ENCODE measurements at places on chromosomes 1 and 21. TPM values are rescaled to one million over a fixed set of nuclear protein-coding genes. Genes with fewer than 3 reads are reported as not detected.
A peak's percentile ranks its signal among the peaks of the same experiment; 100 is the strongest.

DNA sequence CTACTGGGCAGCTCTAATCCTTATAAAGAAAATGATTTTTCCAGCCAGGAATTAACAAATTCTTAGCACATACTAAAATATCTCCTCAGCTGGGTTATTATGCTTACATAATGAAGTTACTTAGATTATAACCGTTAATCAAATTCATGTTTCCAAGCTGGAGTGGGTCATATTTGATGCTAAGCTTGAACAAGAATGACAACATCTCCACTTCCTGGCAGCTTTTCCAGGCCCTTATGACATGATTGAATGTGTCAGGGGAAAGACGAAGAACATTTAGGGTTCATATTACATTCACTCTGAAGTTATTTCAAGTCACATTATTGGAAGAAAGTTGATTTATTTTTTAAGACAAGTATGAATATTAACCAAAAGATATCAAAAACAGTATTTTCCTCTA, 333.7 kb downstream of the PCP4 start:
- no peak overlapping the region for H3K27ac ChIP-seq
- DNase-seq = no peak
- no peaks in the 10 kb centered on the region for H3K27me3 ChIP-seq
- no peaks in the 10 kb centered on the region for H3K4me1 ChIP-seq
- no peak overlapping the region for H3K4me3 ChIP-seq

The F5 gene
- total RNA-seq = not detected

- no peak for DNase-seq
- no peak overlapping the region for H3K4me3 ChIP-seq
- H3K27me3 ChIP-seq = no peaks in the 10 kb centered on the region
- H3K4me1 ChIP-seq = peaks cover 7% of the 10 kb centered on the region
Measured at GRCh38 chr1:164794356-164794755, 235.4 kb downstream of the PBX1 start.

The TUFT1 gene
- total RNA-seq = 7.1 TPM

DNA sequence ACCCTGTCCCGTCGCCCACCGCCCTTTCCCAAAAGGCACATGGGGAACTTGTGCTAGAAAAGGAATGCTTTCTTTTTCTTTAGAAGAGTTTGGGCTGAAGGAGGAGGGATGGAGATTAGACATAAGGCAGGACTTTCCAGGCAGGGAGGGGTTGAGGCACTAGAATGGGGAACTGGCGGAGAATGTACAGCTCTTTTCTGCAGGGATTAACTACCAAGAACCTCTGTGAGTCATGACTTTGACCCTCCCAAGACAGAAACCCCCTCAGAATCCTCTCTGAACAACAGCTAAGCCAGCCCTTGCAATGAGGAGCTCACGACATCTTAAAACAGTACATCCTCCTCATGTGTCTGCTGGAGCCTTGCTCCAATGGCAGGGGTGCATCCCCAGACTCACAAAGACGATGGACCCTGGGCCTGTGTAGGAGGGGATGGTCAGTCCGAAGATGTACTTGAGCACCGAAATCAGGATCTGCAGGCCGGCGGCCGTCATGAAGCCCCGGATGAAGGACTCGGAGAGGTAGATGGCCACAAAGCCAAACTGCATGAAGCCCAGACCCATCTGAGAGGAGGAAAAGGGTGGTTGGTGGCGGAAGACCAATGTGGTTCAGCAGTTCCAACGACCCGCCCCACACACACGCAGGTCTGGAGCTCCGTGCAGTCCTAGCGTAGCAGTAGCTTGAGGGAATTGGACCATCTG, 13.6 kb downstream of the SLC26A9 start:
- H3K27ac ChIP-seq = no peak overlapping the region
- H3K4me3 ChIP-seq = no peak overlapping the region
- peaks cover 9% of the 10 kb centered on the region for H3K27me3 ChIP-seq
- H3K36me3 ChIP-seq = no peaks in the 10 kb centered on the region
- no peak for DNase-seq

GRCh38 chr1:92333668-92334067, 34.8 kb downstream of the RPAP2 start:
- DNase-seq = no peak
- H3K27ac ChIP-seq = no peak overlapping the region
- H3K36me3 ChIP-seq = peaks cover 48% of the 10 kb centered on the region
- no peaks in the 10 kb centered on the region for H3K27me3 ChIP-seq
- H3K4me3 ChIP-seq = no peak overlapping the region

DNA sequence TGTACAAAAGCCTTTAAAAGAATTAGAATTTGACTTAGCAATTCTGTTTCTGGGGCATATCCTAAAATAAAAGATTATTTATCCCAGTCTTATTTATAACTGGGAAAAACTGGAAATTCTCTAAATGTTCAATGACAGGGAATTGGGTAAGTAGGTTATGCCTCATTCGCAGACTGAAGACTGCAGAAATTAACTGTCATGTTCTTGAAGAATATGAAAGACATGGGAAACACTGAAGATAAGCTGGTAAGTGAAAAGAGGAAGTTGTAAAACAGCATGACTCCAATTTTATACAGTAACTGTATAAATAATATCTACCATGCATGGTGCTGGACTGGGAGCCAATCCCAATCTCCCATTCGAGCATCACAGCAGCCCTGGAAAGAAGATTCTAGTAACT, 50.6 kb upstream of the SLC2A1 start:
- no peak overlapping the region for H3K27ac ChIP-seq
- H3K4me3 ChIP-seq = no peak overlapping the region
- no peak for DNase-seq

DNA sequence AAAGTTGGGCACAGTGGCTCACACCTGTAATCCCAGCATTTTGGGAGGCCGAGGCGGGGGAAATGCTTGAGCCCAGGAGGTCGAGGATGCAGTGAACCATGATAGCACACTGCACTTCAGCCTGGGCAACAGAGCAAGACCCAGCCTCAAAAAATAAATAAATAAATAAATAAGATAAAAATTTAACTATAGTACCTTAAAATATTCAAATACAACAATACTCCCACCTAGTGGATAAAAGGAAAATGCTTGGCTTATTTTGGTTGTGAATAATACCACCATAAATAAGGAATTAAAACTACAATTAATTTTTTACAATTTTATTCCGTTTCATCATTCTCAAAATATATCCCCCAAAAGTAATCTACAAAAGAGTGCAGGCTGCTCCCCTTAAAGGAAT, 8.1 kb downstream of the PSMG1 start:
- no peak overlapping the region for H3K27ac ChIP-seq
- H3K36me3 ChIP-seq = peaks cover 47% of the 10 kb centered on the region
- H3K4me1 ChIP-seq = peaks cover 9% of the 10 kb centered on the region
- DNase-seq = no peak

GRCh38 chr21:38455403-38455802, 42.9 kb downstream of the ERG start:
- DNase-seq = no peak
- H3K27ac ChIP-seq = peak overlapping the region; percentile 72
- no peak overlapping the region for H3K4me3 ChIP-seq
- peaks cover 72% of the 10 kb centered on the region for H3K4me1 ChIP-seq

Measured in osteocyte (in vitro differentiated cells).